ENCODE measurements at places on chromosomes 11 and 22. TPM values are rescaled to one million over a fixed set of nuclear protein-coding genes. Genes with fewer than 3 reads are reported as not detected.

GRCh38 chr11:75577207-75577606 is 15.2 kb downstream of the SERPINH1 start:
- no peak for DNase-seq

DNA sequence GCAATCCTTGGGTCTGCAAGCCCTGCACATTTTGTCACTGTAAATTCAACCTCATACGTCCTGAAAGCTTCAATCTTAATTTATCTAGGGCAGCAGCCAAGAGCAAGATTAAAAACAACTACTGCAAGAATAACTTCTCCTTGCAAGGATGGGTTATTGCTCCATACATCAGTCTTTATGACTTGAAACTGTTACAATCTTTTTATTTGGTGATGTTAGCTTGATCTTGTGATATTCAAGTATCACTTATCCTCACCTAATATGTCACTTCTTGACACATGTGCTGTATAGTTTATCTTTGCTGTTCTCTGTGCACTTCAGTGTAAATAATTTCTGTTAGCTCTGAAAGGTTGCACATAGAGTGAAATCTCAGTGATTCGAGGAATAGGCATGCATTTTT is 14.7 kb upstream of the APLP2 start:
- DNase-seq = no peak

GRCh38 chr22:17726006-17726927 is 48.0 kb downstream of the BID start:
- DNase-seq = peak; percentile 43

TMPRSS6 gene
- polyA plus RNA-seq = not detected

GRCh38 chr22:42438293-42438650 is 6.1 kb upstream of the NFAM1 start:
- DNase-seq = no peak

IGLL1 gene
- polyA plus RNA-seq = not detected

DNA sequence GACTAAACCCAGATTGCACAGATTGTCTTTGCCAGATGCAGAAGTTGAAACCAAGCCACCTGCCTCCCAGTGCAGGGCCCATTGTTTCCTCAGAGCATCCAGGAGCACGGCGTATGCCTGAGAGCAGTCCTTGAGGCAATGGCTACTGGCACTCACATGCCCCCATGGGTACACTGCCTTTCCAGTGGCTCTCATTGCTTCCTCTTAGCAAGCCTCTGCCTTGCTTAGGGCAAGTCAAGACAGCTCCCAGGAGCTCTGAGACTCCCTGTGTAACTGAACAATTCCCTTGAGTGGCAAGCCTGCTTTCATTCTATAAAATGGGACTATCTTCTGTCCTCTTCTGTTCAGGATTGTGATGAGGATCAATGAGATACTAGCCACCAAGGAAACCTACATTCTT is 4.1 kb downstream of the SYTL2 start:
- no peak for DNase-seq

GRCh38 chr11:32131321-32131720 is 40.4 kb downstream of the RCN1 start:
- no peak for DNase-seq

Measured in heart left ventricle (tissue), 16 donors.